GM06990 (cell line): ENCODE measurements at places on chromosomes 1 and 21.
A peak's percentile ranks its signal among the peaks of the same experiment; 100 is the strongest.

GRCh38 chr1:9721606-9722377, 70.3 kb downstream of the PIK3CD start:
- DNase-seq: peak; percentile 60

- no peak for DNase-seq
Observed at GRCh38 chr1:221025501-221025900, 146.3 kb downstream of the HLX start.

GRCh38 chr1:203778146-203778545, 13.2 kb downstream of the LAX1 start:
- no peak for DNase-seq

- DNase-seq: peak; percentile 33
Observed at GRCh38 chr1:199067483-199067882, 428.6 kb downstream of the PTPRC start.

DNA sequence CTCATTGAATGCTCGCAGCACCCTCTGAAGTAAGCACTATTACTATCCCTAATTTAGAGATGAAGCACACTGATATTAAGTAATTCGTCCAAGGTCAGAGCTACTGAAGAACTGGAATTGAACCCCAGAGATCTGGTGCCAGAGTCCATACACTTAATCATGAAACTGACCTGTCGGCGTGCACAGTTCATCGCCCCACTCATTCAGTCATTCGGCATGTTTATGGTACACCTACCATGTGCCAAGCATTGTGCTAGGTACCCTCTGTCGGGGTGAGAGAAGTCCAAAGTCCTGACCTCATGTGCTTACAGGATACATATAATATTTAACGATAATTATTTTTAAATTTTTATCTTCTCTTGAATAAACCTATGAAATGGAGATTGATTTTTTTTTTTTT, 5.6 kb upstream of the CENPS start:
- DNase-seq: no peak

DNA sequence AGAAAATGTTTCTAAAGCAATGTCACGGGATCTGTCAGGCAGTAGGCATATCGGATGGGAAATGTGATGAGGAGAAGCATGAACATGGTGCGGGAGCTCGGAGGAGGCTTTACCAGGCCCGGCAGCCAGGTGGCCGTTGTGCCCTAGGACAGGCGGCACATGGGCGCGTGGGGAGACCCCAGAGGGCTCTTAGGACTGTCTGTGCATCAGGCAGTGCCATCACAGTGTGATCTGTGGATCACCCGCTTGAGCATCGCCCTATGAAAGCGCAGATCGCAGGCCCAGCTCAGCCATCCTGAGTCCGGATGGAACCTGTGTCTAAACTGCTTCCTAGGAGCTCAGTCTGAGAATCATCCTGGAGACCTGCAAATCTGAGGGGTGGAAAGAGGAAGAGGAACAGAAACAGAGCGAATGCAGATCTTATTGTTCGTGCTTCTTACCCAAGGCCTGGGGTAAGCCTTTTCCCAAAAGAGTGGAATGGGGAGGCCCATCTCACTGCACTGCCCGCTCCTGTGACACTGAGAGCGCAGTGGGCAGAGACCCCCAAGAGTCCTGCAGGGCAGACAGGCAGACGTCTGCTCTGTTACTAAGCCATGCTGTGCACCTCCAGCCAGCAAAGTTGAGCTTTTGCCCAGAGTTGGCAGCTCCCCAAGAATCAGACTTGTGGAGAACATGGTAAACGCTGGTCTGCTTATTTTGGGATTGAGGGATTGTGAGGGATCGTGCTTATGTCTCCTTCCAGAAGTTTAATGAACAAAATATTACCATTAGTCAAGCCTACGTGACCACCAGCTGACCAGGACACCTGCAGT, 251.0 kb downstream of the RHOU start:
- no peak for DNase-seq

DNA sequence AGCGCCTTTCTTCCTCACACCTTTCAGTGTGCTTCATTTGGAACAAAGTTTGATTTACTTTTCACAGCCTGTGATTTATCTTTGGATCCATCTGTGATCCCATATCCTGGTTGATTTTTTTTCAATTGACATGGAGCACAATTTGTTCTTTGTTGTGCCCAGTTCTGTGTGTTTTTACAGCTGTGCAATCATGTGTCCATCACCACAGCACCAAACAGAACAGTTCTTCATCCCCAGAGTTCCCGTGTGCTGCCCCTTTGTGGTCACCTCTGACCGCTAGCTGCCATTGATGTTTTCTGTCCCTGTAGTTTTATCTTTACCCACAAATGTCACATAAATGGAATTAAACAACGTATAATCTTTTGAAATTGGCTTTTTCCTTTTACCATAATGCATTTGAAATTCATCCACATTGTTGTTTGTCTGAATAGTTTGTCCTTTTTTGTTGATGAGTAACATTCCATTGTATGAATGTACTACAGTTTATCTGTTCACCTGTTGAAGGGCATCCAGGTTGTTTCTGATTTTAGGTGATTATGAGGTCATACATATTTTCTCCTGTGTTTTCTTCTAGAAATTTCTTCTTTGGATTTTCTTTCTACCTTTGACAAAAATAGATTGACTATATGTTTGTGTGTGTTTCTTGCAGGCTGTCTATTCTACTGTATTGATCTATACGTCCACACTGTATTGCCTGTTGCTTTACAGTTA, 17.4 kb downstream of the MIGA1 start:
- no peak for DNase-seq

DNA sequence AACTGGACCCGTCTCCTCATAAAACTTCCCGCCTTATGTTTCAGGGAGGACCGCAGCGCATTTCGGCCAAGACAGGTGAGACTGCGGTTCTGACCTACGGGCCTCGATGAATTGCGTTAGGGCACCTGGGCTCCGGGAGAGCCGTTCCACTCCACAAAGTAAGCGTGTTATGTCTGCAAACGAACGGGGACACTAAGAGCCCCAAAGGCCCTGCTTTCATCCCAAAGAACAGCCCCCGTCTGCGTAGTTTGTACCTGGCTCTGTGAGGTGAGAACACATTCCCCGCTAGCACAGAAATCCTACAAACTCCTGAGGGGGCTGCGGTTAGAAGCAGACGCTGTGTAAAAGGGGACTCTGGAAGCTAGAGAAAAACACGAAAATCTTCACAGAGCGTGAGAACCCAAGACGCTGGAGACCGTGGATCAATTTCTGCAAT, 41.6 kb upstream of the PPIAL4F start:
- peak; percentile 76 for DNase-seq

- no peak for DNase-seq
Observed at GRCh38 chr1:61117283-61117682, 34.9 kb downstream of the NFIA start.

- DNase-seq: no peak
Observed at GRCh38 chr1:180930687-180931086, 18.0 kb downstream of the KIAA1614 start.

DNA sequence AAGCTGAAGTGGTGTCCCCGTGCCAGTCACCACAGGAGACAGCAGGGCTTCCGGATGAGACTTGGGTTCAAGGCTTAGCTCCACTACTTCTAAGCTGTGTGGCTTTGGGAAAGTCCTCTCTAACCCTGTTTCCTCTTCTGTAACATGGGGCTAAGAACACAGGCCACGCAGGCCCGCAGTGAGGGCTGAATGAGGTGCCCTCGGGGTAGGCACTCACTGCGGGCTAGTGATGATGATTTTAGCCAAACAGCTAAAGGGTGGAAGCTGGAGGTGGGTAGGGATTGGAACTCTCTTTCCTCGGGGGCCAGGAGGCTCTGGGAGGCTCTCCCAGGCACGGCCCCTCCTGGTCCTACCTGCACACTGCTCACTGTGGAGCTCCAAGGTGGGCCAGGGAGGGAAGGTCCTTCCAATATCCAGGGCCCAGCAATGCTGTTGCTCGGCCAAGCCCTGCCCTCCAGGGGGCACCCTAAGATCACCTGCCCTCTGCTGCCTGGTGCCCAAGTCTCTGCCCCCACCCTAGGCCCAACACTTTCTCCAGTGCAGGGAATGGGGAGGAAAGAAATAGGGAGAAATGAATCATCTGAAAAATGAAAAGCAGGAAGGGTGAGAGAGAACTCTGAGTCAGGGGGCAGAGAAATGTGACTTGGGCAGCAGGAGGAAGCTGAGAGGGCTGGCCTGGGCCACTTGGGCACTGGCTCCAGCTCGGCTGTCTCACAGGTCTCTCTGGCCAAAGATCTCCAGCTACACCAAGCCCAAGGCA, 19.2 kb upstream of the EVA1B start:
- DNase-seq: no peak

DNA sequence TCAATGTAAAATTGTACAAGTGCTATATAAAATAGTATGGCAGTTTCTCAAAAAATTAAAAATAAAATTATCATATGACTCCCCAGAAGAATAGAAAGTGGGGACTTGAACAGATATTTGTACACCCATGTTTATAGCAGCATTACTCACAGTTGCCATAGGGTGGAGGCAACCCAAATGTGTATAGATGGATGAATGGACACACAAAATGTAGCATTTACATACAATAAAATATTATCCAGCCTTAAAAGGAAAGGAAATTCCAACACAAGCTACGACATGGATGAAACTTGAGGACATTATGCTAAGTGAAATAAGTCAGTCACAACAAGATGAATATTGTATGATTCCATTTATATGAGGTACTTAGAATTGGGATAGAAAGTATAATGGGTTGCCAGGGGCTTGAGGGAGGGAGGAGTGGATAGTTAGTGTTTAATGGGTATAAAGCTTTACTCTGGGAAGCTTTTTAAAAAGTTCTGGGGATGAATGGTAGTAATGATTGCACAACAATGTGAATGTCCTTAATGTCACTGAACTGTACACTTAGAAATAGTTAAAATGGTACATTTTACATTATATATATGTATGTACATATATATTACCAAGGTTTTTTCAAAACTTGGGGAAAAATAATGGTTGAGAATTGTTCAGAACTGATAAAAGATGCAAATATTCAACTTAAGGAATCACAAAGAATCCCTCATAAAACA, 53.0 kb upstream of the ADORA3 start:
- DNase-seq: no peak

DNA sequence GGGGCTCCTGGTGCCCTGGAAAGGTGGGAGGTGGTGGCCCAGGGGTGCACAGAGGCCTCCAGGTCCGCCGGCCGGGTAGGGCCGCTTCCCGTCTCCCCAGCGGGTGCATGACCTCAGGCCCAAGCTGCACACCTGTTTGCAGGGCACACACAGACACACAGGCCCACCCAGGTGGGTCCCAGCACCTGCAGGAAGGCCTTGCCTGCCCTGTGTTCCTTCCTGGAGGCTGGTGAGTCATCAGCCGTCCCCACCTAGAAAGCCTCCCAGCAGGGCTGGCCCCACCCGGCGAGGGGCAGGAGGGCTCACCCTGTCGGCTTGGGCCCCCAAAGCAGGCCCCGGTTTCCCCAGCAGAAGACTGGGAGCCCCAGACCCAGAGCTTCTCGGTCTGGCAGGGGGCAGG, 23.6 kb upstream of the TTLL10 start:
- DNase-seq: no peak

- DNase-seq: no peak
Observed at GRCh38 chr1:63975481-63975880, 201.7 kb downstream of the ROR1 start.

DNA sequence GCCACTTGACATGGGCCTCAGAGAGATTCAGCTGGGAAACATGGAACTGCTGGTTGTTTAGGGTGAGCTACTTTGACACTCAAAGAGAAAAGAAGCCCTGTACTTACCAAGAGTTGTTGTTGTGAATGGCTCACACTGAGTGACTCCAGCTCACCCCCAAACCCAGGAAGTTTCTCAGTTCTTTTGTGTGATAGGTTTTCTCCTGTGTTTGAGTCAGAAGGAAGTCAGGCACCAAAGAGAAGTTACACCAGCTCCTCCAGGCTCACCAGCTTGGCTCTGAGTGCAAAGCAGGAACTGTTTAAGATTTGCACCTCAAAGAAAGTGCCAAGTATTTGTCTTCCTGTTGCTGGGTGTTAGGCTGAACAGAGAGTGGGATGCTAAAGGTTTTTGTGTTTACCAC, 111.2 kb upstream of the PROX1 start:
- DNase-seq: no peak

GRCh38 chr1:168692472-168692871, 36.5 kb downstream of the DPT start:
- no peak for DNase-seq

GRCh38 chr1:6126028-6126427, 54.1 kb downstream of the CHD5 start:
- no peak for DNase-seq

DNA sequence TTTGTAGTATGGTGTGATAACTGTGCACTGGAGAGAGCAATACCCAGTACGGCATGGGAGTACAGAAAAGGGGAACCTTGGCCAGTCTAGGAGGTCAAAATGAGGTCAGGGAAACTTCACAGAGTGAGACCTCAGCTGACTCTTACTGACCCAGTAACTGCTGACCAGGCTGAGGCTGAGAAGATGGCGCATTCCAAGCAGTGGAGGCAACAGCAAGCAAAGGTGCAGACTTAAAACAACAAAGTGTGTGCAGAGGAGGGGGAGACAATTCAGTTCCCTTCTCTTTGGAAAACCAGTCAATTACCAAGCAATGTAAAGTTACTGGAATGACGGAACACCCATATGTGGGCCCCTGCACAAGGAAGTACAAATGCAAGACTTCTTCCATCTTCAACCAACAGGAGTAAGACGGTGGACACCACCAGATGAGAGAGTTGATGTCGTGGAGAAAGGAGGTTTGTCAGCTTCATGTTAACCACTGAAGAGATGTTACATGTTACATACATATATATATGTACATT, 54.6 kb upstream of the PRDX6 start:
- no peak for DNase-seq

DNA sequence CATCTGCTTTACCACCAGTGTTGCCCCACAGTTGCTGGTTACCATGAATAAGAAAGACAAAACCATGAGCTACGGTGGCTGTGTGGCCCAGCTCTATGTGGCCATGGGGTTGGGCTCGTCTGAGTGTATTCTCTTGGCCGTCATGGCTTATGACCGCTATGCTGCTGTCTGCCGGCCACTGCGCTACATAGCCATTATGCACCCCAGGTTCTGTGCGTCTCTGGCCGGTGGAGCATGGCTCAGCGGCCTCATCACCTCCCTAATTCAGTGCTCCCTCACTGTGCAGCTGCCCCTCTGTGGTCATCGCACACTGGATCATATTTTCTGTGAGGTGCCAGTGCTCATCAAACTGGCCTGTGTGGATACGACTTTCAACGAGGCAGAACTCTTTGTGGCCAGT, 14.0 kb downstream of the OR2G6 start:
- no peak for DNase-seq

DNA sequence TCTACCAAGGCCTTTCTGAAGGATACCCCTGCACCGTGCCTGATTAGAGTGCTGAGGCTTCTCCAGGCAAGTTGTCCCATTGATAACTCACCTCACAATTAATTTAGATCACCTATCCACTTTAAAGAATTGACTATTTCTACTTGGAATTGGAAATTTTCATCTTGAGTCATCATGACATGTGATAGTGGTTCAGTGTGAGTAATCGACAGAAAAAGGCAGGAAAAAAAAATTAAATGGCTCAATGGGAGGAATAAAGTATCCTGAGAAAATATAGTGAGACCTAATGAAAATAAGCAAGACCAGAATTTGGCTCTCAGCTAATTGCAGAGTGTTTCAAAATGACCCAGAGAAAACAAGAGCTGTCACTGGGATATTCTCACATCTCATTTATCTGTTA, 222.4 kb upstream of the C8B start:
- no peak for DNase-seq

GRCh38 chr1:118073648-118074435, 111.2 kb downstream of the SPAG17 start:
- no peak for DNase-seq
